ENCODE measurements at places on chromosomes 7 and 10. TPM values are rescaled to one million over a fixed set of nuclear protein-coding genes. Genes with fewer than 3 reads are reported as not detected.

DNA sequence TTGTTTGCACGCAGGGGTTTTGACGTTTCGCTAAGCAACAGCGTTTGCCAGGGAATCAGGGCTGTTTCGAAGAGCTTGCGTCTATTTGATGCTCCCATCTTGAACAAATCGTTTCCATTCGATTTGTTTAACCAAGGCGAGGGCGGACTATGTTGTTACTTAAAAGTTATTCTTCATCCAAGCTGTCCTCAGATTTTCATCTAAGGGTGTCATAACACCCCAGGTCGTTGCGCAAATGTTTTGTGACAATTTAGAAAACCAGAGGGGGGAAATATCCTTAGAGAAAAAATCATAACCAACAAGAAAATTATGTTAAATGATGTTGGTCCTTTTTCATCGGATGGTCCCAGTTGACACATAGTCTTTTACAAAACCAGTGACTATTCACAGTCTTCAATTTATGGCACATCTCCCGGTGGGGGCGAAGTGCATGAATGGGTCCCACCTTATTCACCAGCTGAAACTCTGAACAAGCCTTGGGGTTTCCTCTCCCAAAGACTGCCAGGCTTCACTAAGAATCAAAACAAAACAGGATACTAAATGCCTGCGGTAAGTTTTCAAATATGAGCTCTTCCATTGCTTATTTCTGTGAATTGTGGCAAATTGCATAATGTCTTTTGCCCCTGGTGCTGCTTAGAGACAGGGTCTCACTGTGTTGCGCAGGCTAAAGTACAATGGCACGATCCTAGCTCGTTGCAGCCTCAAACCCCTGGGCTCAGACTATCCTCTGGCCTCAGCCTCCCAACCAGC lies 109.9 kb downstream of the REEP3 start:
- DNase-seq: peak; percentile 21

The SEMA4G gene
- total RNA-seq: 18.1 TPM

DNA sequence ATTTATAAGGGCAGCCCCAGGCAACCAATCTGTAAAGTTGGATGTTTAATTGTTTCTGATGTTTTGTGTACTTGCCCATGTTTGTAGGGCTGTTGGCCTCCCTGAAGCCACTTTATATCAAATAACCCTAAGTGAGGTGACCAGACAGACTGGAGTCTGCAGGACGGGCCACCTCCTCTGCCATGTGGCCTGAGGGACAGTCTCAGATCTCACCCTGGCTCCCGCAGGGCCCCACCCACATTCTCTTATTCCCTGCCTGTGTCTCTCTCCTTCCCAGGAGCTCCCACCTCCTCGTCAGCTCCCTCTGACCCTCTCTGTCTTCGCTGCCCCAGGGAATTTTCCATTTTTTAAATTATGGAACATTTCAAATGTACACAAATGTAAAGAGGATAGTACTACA lies 9.5 kb upstream of the C10orf71 start:
- DNase-seq: no peak

GRCh38 chr10:7133278-7133677 lies 277.6 kb downstream of the SFMBT2 start:
- no peak for DNase-seq

DNA sequence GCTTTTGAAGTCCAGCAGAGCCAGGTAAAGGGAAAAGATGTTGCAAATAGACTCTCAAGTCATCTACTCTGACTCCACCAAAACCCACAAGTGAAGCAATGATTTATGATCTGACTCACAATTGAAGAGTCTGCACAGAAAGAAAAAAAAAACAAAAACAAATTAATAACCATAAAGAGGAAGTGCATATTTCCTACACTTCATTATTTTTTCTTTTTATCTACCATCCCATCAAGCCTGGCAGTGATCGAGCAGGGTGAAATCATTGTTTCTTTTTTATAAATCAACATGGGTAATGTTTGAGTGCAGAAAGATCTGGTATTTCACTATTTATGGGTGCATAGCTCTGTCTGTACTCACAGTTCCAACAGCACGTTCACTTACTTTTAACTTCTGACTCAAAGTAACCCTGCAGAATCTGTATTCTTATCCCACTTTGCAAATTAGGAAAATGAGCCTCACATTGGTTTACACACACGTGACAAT lies 829.0 kb downstream of the TNS3 start:
- no peak for DNase-seq

DNA sequence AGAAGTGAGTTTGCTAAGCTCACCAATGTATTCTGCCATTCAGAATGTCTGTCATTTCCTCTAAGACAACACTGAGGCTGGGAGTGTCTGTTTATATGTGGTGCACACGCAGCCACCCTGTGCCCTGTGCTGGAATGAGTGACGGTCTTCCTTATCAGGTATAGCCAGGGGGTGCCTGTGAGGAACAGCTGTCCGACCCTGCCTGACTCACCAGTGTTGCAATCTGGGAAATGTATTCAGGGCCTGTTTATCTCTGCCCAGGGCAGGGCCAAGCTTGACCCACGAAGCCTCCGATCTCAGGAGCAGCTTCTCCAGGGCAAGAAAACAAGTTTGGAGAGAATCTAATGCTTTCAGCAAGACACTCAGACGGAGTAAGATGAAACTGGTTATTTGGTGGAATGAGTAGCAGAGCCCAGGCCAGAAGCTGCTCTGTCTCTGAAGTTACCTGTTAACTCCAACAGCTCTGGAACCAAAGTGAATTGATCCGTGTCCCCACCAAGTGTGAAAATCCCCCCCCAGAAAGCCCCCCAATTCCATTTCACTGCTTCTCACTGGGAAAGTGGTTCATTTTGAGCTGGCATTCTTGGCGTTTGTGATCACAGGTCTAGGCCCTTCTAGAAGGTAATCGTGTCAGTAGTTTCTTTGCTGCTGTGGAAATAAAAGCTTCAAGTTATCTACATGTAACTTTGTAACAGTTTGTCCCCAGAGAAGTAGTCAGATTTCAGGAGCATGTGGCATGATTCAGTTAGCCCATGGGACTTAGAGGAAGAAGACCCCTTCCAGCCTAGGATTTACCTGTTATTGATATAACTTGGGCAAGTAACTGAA lies 6.1 kb upstream of the UBE2H start:
- peak; percentile 81 for DNase-seq

The STK17A gene
- total RNA-seq: 18.0 TPM

The GPRIN2 gene
- total RNA-seq: 9.1 TPM

GRCh38 chr10:15672469-15672868 lies 47.3 kb downstream of the ITGA8 start:
- no peak for DNase-seq

The AMPH gene
- total RNA-seq: 0.32 TPM

- DNase-seq: no peak
Observed at GRCh38 chr7:80362677-80363076, 149.2 kb downstream of the GNAT3 start.

GRCh38 chr7:123538189-123538714 lies 3.9 kb upstream of the IQUB start:
- peak; percentile 54 for DNase-seq

GRCh38 chr10:89887406-89887805 lies 186.0 kb downstream of the KIF20B start:
- no peak for DNase-seq

- no peak for DNase-seq
Observed at GRCh38 chr7:116028787-116029186, 1.8 kb downstream of the TFEC start.

The ZNF282 gene
- total RNA-seq: 34.2 TPM

- no peak for DNase-seq
Observed at GRCh38 chr7:140041659-140042385, 20.9 kb downstream of the PARP12 start.

DNA sequence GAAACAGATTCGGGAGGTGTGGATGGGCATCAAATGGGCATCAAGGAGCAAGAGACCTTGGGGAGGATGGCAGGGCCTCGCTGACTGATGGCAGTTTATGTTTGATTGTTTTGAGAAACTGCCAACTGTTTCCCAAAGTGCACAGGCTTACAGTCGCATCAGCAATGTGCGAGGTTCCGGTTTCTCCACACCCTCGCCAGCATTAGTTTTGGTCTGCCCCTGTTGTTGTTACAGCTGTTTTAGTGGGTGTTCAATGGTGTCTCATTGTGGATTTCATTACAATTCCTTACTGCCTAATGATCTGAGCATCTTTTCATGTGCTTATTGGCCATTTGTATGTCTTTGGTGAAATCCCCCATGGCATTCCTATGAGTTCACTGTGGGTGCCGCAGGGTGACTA lies 24.4 kb downstream of the AKR1E2 start:
- no peak for DNase-seq

The TSPAN15 gene
- 289 TPM for total RNA-seq

The NPSR1 gene
- total RNA-seq: not detected

DNA sequence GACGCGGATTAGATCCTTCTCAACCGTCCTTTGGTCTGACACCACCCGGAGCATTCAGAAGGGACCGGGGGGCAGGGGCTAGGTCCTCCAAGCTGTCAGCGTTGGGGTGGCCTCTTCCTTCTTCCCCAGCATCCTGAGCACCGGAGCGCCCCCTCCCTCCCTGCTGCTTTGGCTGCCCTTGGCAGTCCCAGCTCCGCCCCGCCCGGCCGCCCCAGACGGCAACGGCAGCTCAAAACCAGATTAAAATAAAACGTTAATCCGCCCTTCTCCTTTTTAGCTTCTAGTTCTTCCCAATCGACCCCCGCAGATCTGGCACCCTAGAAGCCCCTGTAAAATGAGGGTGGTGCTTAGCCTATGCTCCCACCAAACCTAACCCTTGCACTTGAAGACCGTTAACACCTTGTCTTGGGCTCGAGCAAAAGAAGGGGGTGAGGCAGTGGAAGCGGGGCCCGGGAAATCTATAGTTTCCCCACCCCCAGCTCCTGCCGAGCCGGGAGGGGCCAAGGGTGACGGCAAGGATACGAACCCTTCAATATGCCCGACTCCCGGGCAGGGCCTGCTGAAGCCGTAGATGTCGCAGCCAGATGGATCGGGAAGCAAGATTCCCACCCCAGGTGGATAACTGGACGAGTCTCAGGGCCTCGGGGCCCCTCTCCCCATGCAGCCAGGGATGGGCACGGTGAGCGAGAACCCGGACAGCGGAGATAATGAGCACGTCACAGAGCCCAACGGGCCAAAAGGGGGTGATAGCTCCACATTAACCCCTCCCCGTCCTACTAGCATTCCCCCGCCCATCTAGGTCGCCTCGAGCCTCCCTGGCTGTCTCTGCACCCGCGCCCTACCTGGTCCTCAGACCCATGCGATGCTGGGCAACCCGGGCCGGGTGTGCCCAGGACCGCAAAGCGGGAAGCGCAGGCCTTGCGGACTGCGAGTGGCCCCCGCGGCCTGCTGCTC lies 169.7 kb downstream of the NRF1 start:
- DNase-seq: no peak

- DNase-seq: no peak
Observed at GRCh38 chr7:122268101-122268500, 36.4 kb downstream of the FEZF1 start.

DNA sequence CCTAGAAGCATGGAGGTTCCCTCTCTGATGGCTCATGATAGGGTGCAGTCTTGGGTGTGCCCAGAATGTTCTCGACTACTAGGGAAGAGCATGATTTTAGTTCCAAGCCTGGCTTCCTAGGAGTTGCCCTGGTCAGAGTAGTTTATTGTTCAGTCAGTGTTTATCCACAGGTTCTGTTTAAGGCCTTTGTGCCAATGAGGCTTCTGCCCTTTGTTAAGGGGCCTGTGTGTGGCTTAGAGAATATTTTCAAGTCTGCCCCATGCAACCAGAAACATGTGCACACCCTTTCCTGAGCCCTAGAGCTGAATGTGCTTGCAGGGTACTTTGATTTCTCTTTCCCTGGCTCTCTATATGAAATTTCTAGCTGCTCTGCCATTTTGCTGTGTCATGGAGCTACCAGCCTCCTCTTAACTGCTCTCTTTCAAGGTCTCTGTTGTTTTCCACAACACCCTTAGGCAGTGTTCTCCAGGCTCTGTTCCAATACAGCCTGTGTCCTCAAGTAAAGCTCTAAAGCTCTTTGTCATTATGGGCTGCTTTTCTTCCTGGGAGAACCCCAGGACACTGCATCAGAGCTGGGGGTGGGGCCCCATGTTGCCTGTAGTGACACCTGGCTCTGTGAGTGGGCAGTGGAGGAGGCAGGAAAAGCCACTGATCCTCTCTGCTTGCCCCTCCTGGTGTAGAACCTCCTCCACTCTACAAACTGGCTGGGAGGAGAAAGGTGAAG lies 34.1 kb upstream of the TSPAN33 start:
- DNase-seq: no peak

GRCh38 chr10:20885678-20886077 lies 11.4 kb downstream of the NEBL start:
- DNase-seq: peak; percentile 16

The INHBA gene
- 5.7 TPM for total RNA-seq

The IGFBP1 gene
- total RNA-seq: not detected

The TEX47 gene
- not detected for total RNA-seq

GRCh38 chr10:668786-669485 lies 20.5 kb downstream of the DIP2C start:
- DNase-seq: no peak

The HTR7 gene
- 0.07 TPM for total RNA-seq

The LIPM gene
- not detected for total RNA-seq

DNA sequence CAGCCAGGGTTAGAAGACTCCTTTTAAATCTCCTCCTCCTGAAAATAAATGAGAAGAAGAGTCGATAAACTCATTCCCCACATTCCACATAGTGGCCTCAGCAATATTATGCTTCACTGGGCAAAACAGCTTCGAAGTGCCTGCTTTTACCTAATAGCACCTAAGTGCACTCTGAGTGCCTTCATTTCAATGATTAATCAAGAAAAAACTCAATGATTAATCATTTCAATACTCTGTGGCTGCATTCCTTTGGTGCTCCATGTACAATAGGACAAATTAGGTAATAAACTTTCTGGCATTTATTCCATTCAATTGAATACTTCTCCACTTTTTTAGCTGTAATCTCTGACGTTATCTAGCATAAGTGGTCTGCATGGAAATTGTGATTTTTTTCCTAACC lies 174.6 kb downstream of the CCDC71L start:
- no peak for DNase-seq

GRCh38 chr7:158495216-158495615 lies 92.4 kb downstream of the PTPRN2 start:
- DNase-seq: no peak

The ENO4 gene
- total RNA-seq: 0.35 TPM

- DNase-seq: no peak
Observed at GRCh38 chr10:123879606-123880257, 11.9 kb downstream of the CPXM2 start.

GRCh38 chr10:44047361-44047760 lies 337.5 kb downstream of the CXCL12 start:
- DNase-seq: no peak

The CALHM3 gene
- not detected for total RNA-seq

- DNase-seq: no peak
Observed at GRCh38 chr10:133088956-133089800, 1.5 kb downstream of the ADGRA1 start.

The NMT2 gene
- total RNA-seq: 11.0 TPM

- no peak for DNase-seq
Observed at GRCh38 chr7:3312583-3312982, 11.5 kb downstream of the SDK1 start.

DNA sequence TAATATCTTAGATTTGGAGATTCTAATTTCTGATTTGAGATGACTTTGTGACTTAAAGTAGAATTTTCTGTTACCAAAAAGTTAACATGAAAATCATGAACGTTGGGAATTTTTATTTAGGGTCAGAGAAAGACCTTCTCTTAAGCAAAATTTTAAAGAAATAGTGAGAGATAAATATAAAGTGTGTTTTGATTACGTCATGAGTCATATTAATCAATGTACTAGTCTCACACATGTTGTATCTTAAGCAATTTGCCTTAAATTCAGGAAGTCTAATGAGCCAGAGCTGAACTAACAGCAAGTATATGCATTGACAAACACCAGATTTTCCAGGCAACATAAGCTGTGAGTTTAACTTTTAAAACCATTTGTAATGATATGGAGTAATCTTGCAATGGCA lies 765.5 kb upstream of the SORCS1 start:
- DNase-seq: no peak
